ENCODE measurements at places on chromosomes 1 and 21.

- no peak for DNase-seq
These were observed 58.2 kb upstream of the SLC45A1 start for GRCh38 chr1:8259498-8260290.

DNA sequence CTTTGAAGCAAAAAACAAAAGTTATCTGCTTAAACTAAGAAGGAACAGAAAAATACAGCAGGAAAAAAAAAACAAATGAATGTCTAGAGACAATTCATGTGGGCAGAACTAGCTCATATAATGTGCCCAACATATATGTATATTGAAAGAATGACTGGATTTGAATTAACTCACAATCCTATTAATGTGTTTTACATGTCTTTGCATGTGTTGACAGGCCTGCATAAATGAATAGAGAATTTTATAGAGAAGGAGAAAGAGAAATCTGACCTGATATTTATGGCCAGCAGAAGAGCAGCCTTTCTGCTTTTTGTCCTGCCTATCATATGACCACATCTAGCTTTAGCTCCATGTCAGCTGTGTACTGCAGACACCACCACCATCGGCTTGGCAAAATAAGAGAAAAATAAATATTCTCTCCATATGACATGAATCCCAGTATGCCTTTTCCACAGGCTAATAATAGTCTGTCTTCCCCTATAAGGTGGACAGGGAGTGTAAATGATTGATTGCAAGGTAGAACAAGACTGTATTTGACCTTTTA, 171.5 kb upstream of the PALMD start:
- DNase-seq: no peak

- no peak for DNase-seq
These were observed 6.2 kb downstream of the ZNF326 start for GRCh38 chr1:90000934-90001676.

DNA sequence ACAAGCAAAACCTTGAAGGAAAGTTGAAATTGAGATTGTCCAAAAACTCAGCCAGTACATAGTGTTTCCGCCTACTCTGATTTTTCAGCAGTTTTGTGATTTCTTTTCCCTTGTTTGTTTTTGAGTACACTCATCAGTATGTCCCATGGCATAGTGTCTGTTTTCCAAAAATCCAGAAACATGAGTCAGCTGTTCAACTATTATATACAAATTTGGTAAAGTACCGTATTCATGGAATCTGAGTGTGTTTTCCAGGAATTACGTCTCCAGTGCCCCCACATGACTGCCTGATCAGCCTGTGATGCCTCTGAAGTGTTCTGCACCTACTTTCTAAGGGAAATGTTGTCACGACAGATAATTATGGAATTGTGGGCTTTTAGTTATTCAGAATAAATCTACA, 186.8 kb downstream of the LTN1 start:
- DNase-seq: no peak

DNA sequence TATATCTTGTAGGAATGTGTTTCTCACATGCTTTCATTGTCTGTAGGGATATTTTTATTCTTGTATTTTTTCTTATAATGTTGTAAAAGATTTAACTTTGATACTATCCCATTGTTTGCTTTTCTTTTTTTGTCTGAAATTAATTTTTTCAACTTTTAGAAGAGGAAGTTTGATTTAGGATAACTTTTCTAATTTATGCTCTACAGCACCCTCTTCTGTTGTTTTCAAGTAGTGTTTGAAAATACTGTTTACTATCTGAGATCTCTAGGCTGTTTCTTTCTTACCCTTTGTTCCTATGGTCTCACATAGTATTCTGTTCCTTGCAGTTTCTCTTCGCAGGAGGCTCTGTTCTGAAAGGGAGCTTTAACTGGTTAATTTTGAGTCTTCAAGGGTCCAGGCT, 21.9 kb downstream of the ABCD3 start:
- DNase-seq: no peak

DNA sequence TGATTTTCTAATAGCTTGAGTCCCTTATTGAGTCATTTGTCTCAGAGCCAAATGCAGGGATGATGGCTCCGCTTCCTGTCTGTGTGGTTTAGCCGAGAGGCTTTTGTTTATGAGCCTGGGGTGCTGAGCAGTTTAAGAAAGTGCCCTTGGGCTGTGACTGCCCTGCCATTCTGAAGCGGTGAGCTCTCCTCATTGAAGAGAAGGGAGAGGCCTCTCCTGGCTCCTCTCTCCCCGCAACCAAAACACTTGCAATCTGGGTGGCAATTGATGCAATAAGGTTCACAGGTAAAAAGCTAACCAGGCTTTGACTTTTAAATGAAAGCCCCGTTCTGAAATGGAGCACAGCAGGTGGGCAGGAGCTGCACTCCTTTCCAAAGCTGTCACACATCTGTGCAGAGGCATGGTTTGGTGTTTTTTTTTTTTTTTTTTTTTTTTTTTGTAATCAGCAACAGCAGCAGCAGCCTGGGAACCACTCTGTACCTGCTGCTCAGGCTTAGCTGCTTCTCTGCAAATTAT, 403.7 kb downstream of the SIPA1L2 start:
- no peak for DNase-seq

DNA sequence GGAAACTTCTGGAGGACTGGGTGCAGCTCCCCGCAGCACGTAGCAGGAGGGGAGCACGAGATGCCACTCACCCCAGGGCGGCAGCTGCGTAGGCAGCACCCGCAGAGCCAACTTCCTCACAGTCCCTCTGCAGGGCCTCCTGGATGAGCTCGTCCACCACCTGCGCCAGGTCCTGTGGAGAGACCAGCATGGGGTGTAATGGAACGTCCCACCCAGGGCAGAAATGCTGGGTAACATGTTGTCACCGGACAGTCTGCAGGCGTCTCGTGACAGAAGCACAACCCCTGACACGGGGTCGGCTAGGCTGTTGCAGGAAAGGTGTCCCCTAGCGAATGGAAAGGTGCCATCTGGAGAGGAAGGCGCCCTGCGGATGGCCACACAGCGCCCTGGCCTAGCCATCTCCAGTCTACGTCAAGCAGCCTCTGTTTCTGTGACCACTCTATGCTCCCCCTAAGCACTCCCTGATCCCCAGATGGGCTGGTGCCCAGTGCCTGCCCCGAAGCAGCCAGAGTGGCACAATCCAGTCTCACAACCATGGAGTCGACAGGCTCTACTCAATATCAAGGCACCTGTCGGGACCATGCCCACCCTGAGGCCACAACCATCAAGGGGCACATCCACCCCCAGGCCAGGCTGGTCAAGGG, 21.2 kb downstream of the MCM3AP start:
- no peak for DNase-seq

GRCh38 chr1:206497774-206498173, 9.6 kb upstream of the RASSF5 start:
- no peak for DNase-seq

DNA sequence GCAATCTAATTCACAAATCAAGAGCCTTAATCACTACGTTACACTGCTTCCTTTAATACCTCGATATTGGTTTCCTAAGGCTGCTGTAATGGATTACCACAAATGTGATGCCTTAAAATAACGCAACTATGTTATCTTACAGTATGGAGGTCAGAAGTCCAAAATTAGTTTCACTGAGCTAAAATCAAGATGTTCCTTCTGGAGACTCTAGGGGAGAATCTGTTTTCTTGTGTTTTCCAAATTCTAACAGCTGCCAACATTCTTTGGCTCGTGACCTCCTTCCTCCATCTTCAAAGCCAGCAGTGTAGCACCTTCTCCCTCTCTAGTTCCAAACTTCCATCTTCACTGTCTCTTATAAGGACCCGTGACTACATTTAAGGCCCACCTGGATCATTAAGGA, 335.0 kb upstream of the NFIA start:
- no peak for DNase-seq

DNA sequence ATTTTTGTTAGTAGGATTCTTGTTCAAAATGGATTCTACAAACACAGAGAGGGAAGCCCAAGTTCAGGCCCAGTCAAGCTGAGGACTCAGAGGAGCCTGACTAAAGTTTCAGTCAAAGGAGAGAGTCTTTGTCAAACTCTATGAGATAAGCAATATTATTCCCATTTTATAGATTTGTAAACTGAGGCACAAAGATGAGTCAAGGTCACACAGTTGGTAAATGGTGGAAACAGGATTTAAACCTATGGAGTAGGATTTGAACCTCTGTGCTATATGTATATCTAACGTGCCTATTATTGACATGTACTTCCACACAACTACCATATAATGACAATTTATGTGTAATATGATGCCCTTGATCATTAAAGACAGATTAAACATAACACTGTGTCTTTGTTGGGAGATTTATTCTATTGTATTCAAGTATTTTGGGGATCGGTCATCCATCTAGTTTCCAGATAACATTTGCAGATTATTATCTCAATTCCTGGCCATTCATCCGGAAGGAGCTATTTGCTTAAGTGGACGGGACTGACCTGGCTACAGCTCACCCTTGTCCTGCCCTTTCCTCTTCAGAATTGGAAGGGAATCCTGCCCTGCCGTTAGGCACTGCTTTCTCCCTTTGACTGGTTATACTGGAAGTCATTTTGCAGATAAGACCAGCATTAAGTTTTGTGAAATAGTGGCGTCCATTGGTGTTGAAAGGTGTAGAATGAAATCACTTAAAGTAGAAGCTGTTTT, 86.1 kb upstream of the LMO4 start:
- DNase-seq: no peak

DNA sequence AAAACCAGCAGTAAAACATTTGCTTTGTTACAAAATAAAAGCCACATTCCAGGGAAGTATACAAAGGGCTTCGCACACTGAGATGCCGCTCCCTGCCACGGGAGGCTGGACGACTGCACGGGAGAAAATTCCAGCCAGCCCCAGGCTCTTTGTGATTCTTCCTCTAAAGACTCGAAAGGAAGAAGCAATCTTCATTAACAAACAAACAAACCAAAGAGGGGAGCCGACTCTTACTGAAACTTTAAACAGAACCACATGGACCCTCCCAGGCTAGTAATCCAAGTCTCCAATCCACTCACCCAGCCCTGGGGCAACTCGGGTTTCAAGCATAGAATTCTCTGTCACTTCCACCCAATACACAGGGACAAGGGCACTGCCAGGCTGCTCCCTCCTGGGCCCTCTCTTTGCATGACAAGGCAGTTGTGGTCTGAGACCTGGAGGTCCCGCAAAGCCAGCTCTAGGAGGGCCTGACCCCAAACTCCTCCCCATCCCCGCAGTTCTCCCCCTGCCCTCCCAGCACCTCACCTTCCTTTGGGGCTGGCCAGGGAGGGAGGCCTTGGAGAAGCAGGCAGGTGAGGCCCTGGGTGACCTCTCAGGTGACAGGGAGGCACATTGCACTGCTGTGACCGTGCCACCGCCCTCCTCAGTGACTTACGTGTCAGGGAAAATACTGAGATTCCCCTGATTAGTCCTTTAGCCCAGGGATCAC, 26.6 kb upstream of the COL18A1 start:
- no peak for DNase-seq

Data from activated CD4-positive, alpha-beta T cell treated with anti-CD3 and anti-CD28 coated beads, Interleukin-2, amount 50 U/mL, for 4 hours (primary cell).